Ureter (tissue), 1 donor: ENCODE measurements at places on chromosomes 11 and 22. TPM values are rescaled to one million over a fixed set of nuclear protein-coding genes. Genes with fewer than 3 reads are reported as not detected.
A peak's percentile ranks its signal among the peaks of the same experiment; 100 is the strongest.

Gene LGALS12
- total RNA-seq: not detected

Gene DDX25
- not detected for total RNA-seq

Gene P4HA3
- 1.7 TPM for total RNA-seq

Gene GUCY1A2
- 23.8 TPM for total RNA-seq

Gene OR5D18
- total RNA-seq: not detected

Gene RCOR2
- total RNA-seq: 2.0 TPM

Gene TRPC6
- total RNA-seq: 5.8 TPM

Gene OR5AS1
- total RNA-seq: not detected

Gene SMPD1
- total RNA-seq: 32.9 TPM

GRCh38 chr11:8033305-8034105 lies 46.4 kb downstream of the EIF3F start:
- DNase-seq: peak; percentile 88

- no peak for DNase-seq
Measured at GRCh38 chr11:119318240-119319135, 1.6 kb upstream of the MCAM start.

DNA sequence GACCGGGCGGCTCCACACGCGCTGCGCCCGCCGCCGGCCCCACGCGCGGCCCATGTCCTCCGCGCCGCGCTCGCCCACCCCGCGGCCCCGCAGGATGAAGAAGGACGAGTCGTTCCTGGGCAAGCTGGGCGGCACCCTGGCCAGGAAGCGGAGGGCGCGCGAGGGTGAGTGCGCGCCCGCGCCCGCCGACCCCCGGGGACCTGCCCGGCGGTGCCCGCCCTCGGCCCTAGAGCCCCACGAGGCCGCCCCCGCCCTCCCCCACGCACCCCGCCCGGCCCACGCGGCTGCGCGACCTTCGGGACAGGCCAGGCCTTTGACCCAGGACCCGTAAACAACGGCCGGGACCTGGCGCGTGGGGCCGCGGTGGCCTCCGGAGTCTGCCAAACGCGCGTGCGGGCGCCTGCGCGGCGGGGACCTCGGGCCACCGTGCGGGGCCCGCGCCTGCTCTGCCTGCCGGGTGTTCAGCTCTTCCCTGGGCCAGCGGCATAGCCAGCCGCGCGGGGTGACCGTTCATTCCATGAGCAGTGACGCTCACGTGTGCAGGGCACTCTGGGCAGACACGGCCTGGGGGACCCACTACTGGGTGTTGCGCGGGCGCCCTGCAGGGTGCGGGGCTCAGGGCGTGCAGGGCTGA lies at the start of gene PARVB:
TSS of gene PARVB (plus strand) at position 15 of the 634 bp plus-strand sequence. CDS start at position 53, 38 bp downstream.
- DNase-seq: no peak

GRCh38 chr22:25407859-25408229 lies 156.6 kb upstream of the GRK3 start:
- no peak for DNase-seq

- DNase-seq: no peak
Measured at GRCh38 chr11:304061-304506, 3.5 kb upstream of the IFITM2 start.

DNA sequence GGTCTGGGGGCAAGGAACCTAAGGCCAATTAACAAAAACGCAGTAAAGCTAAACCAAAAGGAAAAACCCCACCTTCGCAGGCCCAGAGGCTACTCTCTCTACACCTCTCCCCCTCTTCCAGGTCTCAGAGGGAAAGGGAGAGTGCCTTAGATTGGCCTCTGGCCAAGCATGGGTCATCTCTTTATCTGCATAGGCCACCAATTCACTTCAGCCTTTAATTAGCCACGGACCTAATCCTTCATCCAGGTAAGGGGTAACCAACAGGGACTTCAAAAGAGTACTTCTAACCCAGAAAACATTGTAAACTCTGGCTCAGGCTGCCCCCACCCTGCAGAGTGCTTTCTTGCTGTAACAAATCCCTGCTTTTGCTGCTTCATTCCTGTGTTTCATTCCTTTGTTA lies 9.4 kb downstream of the VSTM5 start:
- no peak for DNase-seq

GRCh38 chr11:102225689-102226568 lies 91.4 kb upstream of the BIRC3 start:
- no peak for DNase-seq

- peak; percentile 85 for DNase-seq
Measured at GRCh38 chr22:38034278-38034882, 22.8 kb upstream of the PICK1 start.

GRCh38 chr11:17883057-17883456 lies 129.8 kb downstream of the SERGEF start:
- no peak for DNase-seq

GRCh38 chr11:119573858-119574257 lies 150.9 kb upstream of the THY1 start:
- no peak for DNase-seq

GRCh38 chr11:59102259-59102765 lies 4.7 kb upstream of the FAM111B start:
- DNase-seq: peak; percentile 60

DNA sequence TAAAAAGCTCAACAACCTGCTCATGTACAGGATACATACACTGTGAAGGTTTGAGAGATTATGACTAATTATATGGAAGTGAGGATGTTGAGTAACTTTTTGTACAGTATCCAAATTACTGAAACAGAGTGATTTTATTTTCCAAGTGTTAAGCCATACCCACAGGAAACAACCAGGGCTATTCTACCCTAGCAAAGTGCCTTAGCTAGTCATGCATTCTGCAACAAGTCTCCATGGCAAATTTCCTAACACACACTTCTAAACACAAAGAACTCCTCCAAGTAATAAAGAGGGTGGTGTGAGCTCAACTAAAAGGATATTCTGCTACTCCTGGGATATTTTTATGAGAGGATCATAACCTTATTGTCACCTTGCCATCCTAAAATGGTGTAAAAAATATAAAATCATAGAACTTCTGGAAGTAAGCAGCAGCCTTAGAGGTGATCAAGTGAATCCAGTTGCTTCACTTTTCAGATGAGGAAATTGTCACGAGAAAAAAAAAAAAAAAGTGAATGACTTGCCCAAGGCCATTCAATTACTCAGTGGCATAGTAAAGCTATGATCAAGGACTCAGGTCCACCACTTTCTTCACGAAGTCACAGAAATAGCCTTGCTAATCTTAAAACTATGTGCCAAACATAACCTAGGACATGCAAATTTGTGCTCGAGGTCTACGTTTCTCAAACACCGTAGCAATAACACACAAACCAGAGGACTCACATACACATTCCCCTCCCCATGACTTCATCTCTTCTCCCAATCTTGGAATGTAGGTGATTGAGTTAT lies 4.2 kb downstream of the LGR4 start:
- DNase-seq: no peak

GRCh38 chr22:35782504-35782903 lies 64.8 kb downstream of the APOL5 start:
- DNase-seq: no peak

DNA sequence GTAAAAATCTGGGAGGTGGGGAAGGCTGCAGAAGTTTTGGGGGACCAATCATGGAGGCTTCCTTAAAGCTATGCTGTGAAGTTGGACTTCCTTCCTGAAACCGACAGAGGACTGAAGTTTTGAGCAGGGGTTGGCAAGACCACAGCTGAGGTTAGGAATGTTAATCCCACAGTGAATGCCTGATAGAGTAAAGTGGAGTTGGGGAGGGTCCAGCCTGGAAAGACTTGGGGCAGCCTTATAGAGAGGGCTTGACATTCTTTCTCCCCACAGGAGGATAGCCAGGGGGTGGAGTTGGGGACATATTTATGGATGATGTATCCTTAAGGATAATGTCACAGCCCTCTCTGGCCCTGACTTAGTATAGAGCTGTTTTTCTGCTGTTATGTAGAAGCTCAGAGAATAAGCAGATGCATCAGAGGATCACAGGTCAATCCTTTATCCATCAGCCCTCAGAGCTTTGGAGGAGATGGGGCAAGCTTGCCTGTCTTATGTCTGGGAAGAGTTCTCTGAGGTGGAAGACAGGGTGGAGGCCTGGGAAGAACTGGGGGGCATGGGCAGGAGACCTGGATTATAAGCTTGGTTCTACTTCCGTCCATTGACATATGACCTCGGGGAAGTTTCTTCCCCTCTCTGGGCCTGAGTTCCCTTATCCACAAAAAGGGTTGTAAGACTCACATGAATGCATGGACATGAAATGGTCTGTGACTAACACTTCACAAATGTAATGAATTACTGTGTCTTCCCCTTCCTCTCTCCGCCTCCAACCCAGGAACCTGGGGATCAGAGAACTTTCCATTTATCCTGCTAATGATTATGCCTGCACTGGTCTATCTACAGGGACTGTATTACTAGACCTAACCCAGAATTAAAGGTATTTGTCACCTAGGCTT lies 317.8 kb downstream of the MIAT start:
- no peak for DNase-seq

DNA sequence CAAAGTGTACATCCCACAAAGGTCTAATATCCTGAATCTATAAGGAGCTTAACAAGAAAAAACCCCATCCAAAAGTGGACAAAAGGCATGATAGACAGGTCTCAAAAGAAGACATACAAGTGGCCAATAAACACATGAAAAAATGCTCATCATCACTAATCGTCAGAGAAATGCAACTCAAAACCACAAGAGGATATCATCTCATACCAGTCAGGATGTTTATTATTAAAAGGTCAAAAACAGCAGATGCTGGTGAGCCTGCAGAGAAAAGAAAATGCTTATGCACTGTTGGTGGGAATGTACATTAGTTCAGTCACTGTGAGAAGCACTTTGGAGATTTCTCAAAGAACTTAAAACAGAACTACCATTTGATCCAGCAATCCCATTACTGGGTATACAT lies 12.7 kb downstream of the LGALS12 start:
- DNase-seq: no peak

GRCh38 chr11:3091846-3092602 lies 34.8 kb upstream of the CARS1 start:
- no peak for DNase-seq

DNA sequence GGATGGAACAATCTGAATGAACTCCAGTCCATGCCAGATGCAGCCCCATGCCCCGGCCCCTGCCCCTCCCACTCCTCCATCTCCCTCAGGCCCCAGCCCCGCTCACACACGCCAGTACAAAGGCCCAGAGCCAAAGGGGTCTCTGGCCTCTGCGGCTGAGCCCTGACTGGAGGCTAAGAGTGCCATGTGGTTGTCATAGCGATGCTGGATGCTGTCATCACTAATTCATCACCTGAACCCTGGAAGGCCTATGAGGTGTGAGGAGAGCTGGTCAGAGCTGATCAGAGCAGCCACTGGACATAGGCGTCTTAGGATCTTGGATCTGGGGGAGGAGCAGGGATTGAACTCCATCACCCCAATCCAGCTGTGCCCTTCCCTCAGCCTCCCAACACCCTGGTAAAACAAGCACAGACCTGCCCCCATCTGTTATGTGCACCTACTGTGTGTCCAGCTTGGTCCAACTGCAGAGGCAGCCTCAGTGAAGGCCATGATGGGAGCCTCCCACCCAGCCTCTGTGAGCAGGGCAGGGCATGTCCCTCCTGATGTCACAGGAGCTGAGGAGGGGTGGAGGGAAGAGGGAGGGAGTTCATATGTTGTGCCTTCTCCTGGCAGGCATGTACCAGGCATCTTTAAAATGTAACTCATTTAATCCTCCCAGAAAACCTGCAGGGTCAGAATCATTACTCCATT lies 16.7 kb downstream of the PDE2A start:
- no peak for DNase-seq

- DNase-seq: peak; percentile 86
Measured at GRCh38 chr11:125952973-125953372, 7.1 kb downstream of the VSIG10L2 start.

GRCh38 chr22:44387486-44387885 lies 74.7 kb upstream of the SHISAL1 start:
- DNase-seq: no peak

DNA sequence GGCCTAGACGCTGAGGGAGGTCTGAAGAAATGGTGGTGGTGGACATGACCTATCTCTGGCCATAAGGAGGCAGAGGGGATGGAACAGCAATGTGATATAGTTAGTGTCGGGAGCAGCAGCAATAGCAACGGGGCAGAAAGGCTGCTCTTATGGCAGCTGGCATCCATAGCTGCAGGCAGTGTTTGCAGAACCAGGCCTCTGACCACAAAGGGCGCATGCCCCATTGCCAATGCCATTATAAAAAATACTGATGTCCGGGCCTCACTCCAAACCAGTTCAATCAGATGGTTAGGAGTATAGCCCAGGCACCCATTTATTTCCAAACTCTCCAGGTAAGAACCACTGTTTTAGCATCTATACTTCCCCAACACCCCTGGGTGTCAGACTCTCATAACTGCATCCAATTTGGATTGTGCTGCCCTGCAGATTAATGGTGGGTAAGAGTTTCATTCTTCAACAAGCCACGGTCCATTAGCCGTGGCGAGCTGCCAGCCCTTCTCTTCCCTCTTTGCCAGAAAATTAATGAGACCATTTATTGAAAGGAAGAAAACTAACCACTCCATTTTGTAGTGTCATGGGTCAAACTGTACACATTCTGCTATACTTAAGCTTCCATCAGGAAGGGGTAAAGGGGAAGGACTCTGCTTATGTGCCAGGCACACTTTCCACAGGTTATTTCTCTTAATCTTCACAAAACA lies 72.8 kb upstream of the SPON1 start:
- no peak for DNase-seq

- no peak for DNase-seq
Measured at GRCh38 chr22:40213478-40213877, 35.8 kb downstream of the TNRC6B start.

- DNase-seq: no peak
Measured at GRCh38 chr22:35938226-35938625, 90.4 kb downstream of the RBFOX2 start.

DNA sequence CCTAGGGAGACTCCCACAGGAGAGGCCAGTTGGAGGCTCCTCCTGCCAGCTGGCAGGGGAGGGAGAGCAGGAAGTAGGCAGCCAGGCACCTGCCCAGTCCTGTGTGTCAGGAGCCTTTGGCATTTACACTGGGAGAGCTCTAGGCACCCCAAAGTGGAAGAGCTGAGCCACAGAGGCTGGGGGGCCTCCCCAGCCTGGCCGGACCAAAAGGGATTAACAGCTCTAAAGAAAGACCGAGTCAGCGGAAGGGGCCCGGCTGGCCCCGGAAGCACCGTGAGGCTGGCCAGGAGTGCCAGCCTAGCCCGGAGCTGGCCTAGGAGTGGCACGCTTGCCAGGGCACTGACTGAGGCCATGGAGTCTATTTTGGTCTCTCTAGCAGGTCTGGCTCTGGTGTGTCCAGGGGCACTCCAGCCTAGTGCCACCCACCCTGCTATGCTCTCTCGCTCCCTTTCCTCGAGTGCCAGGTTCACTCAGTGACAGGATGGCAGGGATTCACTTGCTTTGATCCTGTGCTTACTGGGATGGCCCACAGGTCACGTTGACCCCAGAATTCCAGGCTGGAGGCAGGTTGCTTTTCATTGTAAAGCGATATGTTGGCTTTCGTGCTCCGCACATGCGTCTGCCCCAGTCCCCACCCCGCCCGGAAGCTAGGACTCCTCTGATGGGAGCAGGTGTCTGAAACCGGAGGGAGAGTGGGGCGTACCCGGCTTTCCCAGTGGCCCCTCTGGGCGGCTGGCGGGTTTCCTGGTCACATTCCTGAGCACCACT lies 3.3 kb upstream of the KMT5B start:
- no peak for DNase-seq
